Activated CD8-positive, alpha-beta memory T cell treated with anti-CD3 and anti-CD28 coated beads for 48 hours (primary cell): ENCODE measurements at places on chromosomes 5 and 9.

GRCh38 chr5:157306081-157306480, 40.2 kb downstream of the CYFIP2 start:
- no peak for DNase-seq

GRCh38 chr5:40991168-40991980, 79.8 kb downstream of the MROH2B start:
- no peak for DNase-seq

DNA sequence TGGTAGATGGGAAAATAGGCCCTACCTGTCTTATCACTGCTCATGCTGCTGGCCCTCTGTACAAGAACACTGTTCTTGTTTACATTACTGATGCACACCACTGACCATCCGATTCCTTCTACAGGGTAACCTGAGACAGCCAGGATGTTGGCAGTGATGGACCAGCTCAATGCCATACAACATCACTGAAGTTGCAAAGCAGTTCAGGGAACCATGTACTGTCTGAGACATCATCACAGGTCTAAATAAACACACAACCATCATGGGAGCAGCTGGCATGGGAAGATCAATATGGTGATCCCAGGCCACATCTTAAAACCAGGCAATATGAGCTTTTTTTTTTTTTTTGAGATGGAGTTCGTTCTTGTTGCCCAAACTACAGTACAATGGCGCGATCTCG, 59.0 kb downstream of the IARS1 start:
- no peak for DNase-seq

- no peak for DNase-seq
Observed at GRCh38 chr9:110835859-110836271, 167.3 kb downstream of the MUSK start.

DNA sequence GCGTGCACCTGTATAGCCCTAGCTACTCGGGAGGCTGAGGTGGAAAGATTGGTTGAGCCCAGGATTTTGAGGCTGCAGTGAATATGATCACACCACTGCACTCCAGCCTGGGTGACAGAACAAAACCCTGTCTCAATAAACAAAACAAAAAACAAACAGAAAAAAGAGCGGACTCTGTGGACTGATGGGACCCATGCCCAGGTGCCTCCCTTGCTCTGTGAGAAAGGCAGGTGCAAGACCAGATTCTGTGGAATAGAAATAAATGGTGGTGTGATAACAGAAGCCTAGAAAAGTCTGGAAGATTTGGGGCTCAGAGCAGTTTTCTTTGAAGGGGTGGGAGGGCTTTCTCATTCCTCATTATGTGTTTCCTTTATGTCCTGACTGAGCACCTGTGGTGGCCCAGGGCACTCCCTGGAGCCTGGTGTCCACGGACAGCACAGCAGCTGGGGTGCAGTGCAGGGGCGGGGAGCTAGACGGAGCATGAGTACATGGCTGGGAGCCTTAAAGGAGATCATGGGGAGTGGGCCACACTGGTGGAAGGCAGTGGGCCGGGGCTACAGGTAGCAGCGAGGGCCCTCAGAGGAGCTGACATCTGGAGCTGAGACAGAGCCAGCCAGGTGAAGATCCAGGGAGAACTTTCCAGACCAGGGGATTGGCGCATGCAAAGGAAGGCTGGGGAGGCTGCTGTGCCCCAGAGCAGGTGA, 15.4 kb upstream of the CEL start:
- no peak for DNase-seq

- DNase-seq: no peak
Observed at GRCh38 chr5:33300209-33300742, 140.5 kb upstream of the TARS1 start.

DNA sequence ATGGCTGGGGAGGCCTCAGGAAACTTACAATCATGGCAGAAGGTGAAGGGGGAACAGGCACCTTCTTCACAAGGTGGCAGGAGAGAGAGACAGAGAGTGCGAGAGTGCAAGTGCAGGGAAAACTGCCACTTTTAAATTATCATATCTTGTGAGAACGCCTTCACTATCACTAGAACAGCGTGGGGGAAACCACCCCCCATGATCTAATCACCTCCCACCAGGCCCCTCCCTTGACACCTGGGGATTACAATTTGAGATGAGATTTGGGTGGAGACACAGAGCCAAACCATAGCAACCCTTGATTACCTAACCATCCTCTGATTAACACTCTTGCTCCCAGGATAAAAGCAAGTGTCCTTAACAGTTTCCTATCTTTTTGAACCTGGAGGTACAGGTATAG, 21.1 kb downstream of the ADAMTS19 start:
- DNase-seq: no peak

DNA sequence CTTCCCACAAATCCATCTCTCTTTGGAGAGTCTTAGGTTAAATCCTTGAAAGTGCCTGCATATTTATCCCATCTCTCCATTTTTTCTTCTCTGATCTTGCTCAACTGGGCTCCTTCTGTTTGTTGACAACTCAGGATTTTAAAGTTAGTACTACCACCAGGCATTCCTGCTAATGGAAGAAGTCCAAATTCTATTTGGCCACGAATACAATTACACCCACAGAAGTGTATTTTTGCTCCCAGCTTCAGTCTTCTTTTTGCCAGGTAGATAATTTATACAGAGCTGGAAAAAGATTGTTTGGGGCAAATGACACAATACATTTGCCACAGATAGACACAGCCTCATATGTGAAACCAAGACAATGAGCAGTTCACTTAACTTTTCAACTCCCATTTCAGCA, 74.8 kb downstream of the CETN3 start:
- DNase-seq: no peak
